ENCODE measurements at places on chromosomes 7 and 10.

DNA sequence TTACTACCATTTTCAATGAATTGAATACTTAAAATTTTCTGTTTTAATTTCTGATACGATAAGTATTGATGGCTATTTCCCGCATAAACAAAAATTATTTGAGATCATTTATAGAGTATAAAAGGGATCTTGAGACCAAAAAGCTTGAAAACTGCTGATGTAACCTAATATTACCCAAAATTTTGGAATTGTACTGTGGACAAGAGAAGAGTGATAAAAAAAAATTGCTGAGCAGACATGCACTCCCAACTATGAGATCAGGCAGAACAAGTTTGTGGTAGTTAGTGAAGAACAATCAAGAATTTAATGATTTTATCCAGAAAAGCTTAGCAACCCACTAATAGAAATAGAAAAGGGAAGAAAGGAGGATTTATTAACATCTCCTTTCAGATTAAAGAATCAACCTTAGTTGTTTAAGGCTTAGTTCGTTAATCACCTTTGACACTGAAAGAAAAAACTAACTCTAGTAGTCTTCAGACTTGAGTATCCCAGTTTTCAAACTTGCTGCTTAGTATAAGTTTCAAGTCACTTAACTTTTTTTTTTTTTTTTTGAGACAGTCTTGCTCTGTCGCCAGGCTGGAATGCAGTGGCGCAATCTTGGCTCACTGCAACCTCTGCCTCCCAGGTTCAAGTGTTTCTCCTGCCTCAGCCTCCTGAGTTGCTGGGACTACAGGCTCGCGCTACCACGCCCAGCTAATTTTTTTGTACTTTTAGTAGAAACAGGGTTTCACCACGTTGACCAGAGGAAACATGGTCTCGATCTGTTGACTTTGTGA, 50.6 kb upstream of the ZC3HAV1 start:
- DNase-seq = no peak

- no peak for DNase-seq
Measured at GRCh38 chr7:2040893-2041270, 191.9 kb downstream of the MAD1L1 start.

DNA sequence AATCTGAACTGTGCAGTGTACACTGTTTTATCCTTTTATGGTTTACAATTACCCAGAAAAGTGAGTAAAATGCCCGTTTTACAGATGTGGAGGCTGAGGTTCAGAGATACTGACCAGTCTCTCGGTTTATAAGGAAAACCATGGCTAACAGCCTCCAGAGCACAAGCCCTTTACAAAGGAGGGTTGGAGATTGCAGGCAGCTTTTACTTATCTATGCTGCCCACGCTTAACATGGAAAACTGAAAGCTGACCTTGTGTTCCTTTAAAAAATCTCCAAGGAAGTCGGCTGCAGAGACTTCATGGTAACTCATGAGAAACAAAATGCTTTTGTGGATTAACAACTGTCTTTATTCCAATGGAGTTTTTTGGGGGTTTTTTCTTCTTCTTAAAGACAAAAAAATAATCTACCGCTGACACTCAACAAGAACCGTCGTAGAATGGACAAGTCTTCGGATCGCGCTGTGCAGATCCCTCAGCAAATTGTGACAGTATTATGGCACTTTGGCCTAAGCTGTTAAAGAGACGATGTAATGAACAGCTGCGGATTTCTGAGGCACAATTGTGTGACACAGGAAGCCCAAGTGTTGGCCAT, 654 bp upstream of the SLF2 start:
- DNase-seq = no peak

DNA sequence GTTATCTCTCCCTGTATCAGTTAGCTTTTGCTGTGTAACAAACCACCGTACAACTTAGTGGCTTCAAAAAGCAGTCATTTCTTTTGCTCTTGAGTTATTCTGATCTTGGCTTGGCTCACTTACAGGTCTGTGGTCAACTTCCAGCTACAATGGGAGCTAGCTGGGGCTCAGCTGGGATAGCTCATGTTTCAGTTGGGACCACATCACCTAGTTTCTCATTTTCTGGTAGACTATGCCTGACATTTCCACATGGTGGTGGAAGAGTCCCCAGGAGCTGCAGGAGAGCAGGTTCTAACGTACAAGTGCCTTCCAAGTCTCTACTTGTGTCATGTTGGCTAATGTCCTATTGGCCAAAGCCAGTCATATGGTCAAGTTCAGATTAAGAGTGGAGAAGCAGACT, 25.8 kb upstream of the PIP4K2A start:
- no peak for DNase-seq

DNA sequence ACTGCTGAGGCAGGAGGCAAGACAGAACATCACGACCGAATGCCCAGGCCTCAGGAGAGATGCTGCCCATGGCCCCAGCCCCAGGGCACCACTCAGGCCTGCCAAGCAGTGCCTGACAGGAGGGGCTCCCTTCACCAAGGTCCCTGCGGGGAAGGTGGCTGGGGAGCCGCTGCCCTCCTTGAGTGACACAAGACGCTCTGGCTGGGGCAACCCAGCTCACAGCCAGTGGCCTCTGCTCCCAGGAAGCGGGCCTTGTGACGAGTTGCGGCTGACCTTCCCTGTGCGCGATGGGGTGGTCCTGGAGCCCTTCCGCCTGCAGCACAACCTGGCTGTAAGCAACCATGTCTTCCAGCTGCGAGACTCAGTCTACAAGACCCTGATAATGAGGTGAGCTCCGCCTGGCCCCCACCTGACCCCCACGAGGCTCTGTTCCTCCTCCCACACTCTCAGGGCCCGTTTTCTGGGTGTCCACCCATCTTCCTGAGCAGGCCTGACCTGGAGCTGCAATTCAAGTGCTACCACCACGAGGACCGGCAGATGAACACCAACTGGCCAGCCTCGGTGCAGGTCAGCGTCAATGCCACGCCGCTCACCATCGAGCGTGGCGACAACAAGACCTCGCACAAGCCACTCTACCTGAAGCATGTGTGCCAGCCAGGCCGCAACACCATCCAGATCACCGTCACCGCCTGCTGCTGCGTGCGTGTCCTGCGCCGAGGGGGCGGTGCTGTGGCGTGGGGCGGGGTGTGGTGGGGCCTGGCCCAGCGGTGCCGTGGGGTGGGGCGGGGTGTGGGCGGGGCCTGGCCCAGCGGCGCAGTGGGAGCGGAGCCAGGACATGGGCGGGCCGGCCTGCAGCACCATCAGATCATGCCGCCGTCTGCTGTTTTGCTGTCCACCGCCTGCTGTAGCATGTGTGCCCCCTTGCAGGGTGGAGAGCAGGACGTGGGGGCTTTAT, 12.8 kb downstream of the ZMIZ2 start:
- DNase-seq = peak; percentile 82

GRCh38 chr7:22635349-22635748, 91.7 kb upstream of the IL6 start:
- DNase-seq = no peak

DNA sequence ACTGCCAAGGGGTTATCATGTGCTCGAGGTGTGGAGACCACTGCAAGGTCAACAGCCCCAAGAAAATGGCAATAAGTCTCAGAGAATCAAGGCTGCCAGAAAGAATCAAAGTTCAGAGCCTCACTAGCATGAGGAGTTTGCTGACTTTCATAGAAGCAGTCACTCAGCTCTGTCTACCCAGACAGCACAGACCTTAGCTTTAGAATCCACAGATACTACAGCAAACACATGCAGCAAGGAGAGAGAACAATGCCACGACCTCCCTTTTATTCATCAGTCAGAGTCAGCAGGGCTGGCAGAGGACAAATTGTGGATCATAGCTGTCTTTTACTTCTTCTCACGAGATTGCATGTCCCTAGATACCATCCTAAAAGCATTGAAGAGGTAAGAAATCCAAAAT, 121.3 kb downstream of the MBL2 start:
- no peak for DNase-seq

- DNase-seq = no peak
Measured at GRCh38 chr10:114308531-114309363, 69.7 kb downstream of the VWA2 start.

GRCh38 chr7:114928060-114928459, 6.2 kb downstream of the MDFIC start:
- DNase-seq = no peak

DNA sequence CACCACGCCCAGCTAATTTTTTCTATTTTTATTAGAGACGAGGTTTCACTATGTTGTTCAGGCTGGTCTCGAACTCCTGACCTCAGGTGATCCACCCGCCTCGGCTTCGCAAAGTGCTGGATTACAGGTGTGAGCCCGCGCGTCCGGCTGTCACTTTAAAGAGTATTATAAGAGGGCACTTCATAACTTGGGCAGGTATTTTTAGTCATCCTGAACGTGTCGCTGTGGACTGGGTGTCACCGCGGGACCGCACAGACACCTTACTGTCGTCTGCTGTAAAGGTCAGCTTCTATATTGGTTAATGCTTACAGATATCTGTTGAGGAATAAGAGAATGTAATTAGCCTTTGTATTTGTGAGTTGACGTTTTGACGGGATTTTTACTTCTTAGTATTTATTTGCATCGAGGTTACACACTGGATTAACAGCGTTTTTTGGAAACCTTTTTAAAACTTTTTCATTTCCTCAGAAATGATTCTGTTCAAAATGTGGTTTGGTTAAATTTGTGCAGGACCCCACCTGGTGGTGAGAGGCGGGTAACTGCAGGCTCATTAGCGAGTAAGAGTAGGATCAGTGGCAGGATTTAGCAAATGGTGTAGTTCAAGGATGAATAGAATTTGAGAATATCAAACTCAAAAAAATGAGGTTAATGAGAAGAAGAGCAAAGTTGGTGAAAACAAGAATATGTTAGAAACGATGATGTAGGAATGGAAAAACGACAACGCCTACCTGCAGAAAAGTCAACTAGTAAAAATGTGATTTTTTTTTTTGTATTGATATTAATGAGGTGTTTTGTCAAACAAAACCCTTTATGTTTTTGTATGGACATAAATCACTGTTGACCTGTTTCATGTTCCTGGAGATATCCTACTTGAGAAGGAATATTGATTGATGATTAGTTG, 3.2 kb downstream of the DNAJB6 start:
- DNase-seq = peak; percentile 73

DNA sequence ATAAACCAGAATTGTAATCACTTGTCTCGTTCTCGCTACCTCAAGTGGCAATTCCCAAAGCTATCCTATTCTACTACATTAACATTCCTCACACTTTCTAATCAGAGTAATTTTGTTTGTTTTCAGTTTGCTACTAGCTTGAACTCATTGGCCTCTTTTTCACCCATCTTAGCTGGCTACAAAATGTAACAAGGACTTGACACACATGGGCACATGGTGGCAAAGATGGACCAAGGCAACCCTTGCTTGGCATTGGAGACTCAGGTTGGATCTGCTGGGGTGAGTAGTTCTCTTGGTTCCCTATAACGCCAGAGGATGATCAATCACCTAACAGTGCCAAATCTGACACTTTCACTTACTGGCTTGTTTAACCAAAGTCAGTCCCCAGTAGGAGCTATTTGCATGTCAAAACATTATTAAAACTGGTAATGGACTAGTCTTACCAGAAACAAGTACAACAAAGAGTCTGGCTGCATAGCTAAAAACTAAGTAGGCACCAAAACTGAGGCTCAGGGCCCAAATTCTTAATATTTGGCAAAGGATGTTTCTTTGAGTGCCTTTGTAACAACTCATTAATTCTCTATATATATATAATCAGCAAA, 1.9 kb downstream of the USP6NL start:
- no peak for DNase-seq

DNA sequence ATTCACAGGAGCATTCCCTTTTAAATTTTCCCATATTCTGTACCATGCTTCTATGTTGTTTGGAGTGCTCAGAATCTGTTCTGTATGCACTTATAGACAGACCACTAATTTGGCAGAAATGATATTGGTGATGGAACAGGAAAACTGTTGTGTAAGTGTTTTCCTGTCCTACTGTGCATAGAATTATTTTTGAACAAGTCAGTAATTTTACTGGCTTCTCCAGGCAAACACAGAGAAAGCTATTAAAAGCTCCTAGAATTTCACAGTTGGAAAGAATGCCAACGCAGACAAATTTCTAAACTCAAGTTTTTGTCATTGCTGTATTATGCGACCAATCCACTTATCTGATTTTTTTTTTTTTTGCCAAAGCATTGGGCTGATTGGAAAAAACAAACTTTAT, 55.7 kb downstream of the ANKMY2 start:
- no peak for DNase-seq

DNA sequence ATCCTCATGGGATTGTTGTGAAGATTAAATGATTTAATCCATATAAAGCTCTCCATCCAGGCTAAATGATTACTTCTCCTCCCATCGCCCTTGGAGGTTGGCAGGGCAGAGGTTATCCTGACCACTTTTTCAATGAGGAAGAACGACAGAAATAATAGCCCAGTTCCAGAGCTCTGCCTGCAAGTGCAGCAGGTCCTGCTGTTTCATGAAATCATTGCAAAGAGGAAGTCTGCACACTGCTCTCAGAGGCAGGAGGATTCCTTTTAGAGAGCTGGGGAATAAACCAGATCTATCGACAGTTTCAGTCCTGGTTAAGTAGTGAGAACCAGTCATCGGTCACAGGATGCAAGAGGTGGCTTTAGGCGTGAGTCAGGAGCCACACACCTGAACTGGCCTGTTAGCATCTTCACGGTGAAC, 25.0 kb upstream of the CDH23 start:
- DNase-seq = no peak

GRCh38 chr10:11551916-11552602, 59.4 kb downstream of the USP6NL start:
- DNase-seq = no peak

- peak; percentile 37 for DNase-seq
Measured at GRCh38 chr10:70568781-70569495, 33.6 kb downstream of the PRF1 start.

GRCh38 chr7:4519819-4520520, 162.1 kb upstream of the FOXK1 start:
- no peak for DNase-seq

- no peak for DNase-seq
Measured at GRCh38 chr7:78510580-78511188, 712.1 kb downstream of the PHTF2 start.

DNA sequence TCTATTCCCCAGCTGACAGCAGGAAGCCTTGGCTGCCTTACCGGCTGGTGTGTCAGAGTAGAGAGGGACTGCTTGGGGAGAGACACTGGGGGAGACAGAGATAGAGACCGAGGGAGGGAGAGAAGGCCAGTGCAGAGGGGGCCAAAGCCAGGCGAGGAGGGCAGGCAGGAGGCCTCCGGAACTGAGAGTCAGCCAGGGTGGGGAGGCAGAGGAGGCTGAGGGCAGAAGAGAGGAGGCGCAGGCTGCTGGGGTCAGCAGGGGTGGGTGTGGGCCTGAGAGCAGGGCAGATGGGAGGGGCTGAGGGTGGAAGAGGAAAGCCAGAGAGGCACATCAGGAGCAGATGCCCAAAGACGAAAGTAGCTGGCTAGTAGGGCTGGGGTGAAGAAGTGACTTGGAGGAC, 57.2 kb upstream of the PAX2 start:
- no peak for DNase-seq

Measured in sciatic nerve (tissue), 2 donors.